ENCODE measurements at places on chromosomes 4 and X.

DNA sequence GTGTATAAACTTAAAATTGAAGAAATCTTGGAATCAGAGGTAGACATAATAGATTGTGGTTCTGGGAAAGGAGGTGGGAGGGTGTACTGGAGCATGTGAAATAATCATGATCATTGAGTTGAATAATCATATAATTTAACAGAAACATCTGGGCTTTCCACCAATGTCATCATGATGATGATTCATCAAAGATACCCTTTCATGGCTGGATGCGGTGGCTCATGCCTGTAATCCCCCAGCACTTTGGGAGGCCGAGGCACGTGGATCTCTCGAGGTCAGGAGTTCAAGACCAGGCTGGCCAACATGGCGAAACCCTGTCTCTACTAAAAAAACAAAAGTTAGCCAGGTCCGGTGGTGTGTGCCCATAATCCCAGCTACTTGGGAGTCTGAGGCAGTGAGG, 6.7 kb upstream of the RUFY3 start:
- DNase-seq = no peak

GRCh38 chr4:19164334-19164733, 1087.4 kb upstream of the SLIT2 start:
- DNase-seq = no peak

GRCh38 chr4:1297023-1297395, 7.3 kb downstream of the MAEA start:
- DNase-seq = no peak

DNA sequence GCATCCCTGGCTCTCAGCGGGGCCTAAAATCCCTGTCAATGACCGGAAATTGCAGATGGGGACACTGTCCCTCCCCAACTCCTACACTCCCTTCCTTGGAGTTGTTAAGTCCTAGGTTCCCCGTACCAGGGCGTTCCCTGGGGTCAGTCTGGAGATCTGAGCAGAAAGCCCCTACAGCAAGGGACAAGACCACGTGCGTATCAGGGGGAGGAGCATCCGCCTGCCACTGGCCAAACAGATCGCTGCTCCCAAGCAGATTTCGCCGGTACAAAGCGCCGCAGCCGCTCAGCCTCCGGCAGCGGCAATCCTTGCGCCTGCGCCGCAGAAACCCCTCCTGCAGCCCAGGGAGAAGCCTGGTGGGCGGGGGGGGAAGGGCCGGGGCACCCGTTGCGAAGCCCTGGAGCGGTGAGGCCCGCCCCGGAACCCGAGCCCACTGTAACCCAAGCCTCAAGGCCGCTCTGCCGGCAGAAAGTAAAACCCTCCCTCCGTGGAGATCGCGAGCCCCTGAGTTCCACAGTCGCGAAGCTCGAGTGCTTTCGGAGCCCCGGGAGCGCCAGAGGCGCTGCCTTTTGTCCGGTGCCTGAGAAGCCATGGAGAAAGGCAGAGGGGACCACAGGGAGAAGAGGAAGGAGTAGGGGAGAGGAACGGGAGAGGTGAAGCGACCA, 2.7 kb downstream of the CRMP1 start:
- no peak for DNase-seq

DNA sequence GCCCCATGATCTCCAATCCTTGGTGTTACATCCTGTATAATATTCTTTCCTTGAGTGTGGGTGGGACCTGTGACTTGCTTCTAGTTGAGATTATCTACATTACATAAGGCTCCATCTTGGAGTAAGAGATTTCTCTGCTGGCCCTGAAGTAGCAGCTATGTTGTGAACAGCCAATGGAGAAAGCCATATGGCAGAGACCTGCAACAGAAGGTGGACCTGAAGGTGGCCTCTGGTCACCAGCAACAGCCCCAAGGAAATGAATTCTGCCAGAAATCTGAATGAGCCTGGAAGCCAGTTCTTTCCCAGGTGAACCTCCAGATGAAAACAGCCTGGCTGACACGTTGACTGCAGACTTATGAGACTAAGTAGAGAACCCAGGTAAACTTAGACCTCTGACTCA, 2.3 kb upstream of the INTS6L start:
- no peak for DNase-seq

GRCh38 chrX:103418811-103419340, 42.5 kb downstream of the BEX3 start:
- no peak for DNase-seq

DNA sequence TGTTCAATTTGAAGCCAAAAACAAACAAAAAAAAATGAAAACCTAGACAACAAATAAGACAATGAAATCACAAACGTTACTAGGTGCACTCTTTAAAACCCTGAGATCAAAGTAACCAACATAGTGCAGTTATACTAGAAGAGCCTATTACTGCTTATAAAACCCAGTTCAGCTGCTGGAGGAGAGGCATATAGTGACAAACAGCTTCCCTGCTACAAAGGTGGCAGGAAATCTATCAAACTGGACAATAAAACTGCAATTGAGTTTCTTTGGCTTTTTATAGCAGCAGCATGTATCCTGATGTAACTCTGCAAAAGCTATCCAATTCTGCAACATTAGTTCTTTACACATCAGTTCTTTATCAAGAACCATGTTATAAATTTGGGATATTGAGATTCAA, 155.6 kb downstream of the LRBA start:
- no peak for DNase-seq

DNA sequence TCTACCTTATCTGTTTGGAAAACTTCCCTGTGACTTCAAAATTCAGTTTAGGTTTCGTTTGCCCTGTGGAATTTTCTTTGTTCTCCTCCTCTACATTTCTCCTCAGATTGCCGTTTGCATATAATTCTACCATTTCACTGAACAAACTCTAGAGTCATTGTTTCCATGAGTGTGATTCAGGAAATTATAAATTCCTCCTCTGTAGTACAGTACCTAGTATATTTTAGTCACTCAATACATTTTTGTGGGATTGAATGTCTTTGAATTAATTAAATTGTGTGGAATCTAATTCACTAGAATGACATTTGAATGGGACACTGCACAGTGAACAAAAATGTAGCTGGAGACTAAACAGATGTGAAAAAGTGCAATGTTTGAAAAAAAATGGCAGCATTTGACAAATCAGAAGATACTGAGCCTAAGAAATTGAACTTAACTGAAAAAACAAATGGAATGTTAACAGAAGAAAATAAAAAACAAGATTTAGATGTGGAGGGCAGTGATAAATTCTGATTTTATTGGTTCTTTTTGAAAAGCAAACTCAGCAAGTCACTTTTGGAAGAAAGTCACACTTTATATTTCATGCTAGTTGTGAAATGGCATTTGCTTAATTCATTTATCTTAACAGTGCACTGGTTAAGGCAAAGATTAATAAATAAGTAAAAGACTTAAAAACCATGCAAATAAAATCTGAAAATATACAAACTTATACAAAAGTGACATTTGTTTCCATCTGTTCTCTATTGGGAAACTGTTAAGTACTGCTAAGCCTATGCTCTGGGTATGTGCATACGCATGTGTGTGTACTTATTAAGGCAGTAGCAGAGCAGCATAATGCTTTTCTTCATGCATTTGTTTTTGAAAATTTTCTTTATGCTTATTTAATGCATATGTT, 512.3 kb downstream of the FAT4 start:
- DNase-seq = no peak

- no peak for DNase-seq
Measured at GRCh38 chrX:72201836-72202536, 20.4 kb downstream of the PIN4 start.

- no peak for DNase-seq
Measured at GRCh38 chrX:103791228-103791627, 14.6 kb downstream of the PLP1 start.

DNA sequence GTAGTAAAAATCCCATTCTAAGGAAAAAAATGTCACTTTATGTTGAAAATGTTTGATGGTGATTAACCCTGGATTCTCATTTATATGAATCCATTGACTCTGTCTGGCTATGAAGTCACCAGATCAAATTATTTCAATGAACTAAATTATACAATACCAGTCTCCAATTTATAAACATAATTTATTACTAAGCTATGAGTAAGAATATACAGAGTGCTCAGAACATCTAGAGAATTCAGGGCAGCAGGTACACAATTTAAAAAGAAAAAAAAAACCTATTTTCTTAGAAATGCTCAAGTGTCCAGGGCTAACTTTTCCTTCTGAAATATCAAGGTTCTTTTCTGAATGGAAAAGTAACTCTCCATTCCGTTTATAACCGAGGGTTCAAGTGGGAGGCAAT, 48.6 kb downstream of the VEGFC start:
- no peak for DNase-seq

DNA sequence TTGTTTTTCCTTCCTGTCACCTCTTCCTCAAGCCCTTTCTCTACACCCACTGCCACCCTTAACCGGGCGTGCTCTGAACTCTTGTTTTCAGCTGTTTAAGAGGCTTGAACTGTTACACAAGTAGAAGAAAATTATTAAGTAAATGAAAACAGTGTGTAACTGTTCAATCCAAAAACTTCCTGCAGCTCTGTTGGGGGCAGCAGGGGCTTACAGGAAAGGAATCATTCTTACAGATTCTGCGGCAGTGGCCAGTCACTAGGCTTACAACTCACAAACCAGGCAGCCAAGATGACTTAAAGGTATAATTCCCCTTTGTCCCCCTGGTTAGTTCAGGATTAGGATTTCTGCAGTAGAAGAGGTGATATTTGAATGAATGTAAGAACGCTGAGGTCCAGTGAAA, 70.2 kb upstream of the ETNPPL start:
- DNase-seq = no peak

DNA sequence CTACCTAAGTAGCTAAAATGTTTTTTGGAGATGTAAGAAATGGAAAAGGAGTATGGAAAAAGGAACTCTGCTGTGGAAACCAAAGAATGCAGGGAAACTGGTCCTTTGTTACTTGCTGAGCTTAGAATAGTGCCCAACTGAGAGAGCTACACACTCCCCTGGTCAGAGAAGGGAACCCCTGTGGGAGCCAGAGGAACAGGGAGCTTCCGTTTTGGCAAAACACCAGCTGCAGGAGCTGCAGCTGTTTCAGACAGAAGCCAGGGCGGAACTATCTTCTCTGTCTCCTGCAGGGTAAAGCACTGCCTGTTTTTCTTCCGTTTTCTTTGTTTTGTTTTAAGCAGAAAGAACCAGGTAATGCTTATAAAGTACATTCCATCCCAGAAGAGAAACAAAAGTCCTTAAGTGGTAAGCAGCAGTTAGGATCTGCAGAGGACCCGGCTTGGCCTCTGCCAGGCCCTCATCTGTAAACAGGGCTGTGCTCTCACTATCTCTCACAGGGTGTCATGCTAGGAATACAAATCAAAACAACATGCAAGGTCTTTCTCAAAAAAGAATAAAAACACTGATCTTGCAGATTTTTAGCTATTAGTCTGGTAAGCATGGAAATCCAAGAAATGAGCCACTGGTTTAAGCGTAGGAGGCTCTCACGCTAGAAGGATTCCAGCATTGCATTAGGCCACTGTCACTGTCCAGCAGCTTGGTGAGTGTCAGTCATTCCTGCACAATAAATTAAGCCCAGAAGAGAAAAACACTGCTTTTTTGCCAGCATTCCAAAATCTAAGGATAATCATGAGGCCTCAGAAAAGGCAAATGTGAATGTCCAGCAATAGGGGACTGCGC, 76.1 kb downstream of the CHST7 start:
- DNase-seq = no peak

GRCh38 chr4:182840108-182840507, 77.1 kb downstream of the DCTD start:
- DNase-seq = no peak

- DNase-seq = no peak
Measured at GRCh38 chrX:47745416-47745815, 86.4 kb upstream of the UXT start.

DNA sequence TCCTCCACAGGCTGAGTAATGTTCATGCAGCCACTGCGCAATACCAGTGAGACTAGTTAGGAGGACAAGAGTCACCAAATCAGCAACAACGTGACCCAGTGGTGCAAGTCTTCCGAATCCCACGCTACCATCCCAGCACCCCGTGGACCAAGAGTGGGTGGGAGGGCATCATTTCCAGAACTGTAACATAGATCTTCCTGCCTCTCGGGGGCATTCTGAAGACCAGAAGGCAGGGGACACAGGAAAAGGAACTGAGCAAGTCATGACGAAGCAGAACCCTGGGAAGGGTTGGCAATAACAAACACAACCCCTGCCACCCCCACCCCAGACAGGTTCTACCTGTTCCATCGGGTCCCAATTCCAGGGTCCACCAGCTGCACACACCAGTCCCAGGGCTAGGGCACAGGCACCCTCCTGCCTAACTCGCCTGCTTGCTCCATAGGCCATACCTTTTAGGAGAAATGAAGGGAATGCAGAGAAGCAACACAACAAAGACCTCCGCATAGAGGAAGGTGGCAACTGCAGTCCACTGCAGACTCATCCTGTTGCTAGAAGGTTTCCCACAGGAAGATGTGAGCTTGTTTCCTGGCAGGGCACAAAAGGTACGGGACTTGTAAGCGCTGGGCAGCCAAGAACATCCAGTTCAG, 1.4 kb downstream of the BCAP31 start:
- no peak for DNase-seq

GRCh38 chr4:19707876-19708275, 543.8 kb upstream of the SLIT2 start:
- no peak for DNase-seq

DNA sequence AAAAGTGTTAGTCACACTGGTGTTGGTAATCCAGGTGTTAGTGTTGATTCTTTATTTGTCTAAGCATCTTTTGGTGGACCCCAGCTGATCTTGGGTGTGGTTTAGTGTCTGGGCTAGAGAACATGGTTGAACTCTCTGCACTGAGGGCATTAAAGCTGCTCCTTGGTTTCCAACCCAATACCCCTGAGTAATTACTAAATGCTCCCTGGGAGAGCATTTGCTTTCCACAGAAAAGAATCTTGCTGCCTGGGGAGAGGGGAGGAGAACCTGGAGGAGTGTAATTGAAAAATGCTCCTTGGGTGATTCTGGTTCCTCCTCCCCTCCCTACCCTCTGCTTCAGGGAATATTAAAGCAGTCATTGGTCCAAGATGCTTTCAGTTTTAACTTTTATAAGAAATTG, 3.1 kb downstream of the GUCY1B1 start:
- DNase-seq = no peak

DNA sequence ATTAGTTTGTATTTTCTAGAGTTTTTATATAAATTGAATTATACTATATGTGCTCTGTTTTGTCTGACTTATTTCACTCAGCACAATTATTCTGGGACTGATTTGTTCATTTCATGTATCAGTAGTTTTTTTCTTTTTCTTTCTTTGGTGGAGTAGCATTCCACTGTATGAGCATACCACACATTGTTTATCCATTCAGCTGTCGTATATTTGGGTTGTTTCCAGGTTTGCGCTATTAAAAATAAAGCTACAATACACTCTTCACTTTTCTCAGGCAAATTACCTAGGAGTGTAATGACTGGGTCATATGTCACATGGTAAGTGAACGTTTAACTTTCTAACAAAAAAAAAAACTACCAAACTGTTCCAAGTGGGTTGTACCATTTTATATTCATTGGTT, 9.6 kb upstream of the OTUD4 start:
- DNase-seq = no peak

DNA sequence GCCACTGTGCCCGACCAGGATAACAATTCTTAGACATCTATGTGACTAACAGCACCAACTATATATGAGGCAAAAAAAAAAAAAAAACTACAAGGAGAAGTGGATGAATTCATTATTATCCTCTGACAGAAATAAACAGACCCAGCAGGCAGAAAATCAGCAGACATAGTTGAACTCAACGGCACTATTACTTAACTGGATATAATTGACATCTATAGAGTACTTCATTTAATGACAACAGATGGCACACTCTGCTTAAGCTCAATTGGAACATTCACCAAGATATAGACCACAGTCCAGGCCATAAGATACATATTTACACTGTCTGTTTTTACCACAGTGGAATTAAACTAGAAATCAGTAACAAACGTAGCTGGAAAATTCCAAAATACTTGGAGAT, 13.3 kb downstream of the CLDN22 start:
- no peak for DNase-seq
